ENCODE measurements at places on chromosomes 2 and 18. TPM values are rescaled to one million over a fixed set of nuclear protein-coding genes. Genes with fewer than 3 reads are reported as not detected.

GRCh38 chr2:168356477-168356835, 99.6 kb upstream of the CERS6 start:
- no peaks in the 10 kb centered on the region for H3K27me3 ChIP-seq
- H3K4me3 ChIP-seq, result no peak overlapping the region
- H3K36me3 ChIP-seq, result no peaks in the 10 kb centered on the region
- no peak for DNase-seq
- H3K4me1 ChIP-seq, result no peaks in the 10 kb centered on the region

Gene ASNSD1
- 32.0 TPM for total RNA-seq

Gene LHCGR
- not detected for total RNA-seq

- no peaks in the 10 kb centered on the region for H3K36me3 ChIP-seq
- peaks cover 56% of the 10 kb centered on the region for H3K27me3 ChIP-seq
- no peak for DNase-seq
- no peak overlapping the region for H3K4me3 ChIP-seq
Measured at GRCh38 chr2:96318723-96319122, 6.4 kb upstream of the ITPRIPL1 start.

DNA sequence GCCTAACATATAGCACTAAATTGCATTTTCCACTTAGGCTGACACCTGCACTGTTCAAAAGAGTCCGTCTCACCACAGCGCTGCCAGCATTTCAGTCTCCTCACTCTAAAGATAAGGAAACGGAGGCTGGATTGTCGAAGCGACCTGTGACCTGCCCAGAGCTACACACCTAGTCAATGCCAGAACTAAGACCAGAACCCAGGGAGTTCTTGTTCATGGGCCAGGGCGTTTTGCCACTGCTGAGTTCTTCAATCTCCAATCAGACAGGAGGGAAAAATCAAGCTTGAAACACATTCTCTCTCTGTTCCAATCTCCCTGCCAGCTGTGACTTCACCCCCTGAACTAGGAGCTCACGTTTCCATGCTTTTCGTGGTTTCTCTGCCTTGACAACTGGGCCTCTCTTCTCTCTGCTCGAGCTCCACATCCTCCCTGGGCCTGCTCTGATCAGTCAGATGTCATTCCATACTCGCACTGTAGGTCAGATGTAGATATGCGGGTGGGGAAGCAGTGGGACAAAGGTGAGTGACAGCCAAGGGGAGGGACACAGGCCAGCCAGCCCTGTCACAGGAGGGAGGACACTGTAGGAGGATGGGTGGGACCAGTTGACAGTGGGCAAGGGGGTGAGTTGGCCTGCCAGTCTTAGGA, 221.1 kb upstream of the SMAD2 start:
- no peaks in the 10 kb centered on the region for H3K36me3 ChIP-seq
- no peak overlapping the region for H3K4me3 ChIP-seq
- peak; percentile 46 for DNase-seq
- no peak overlapping the region for H3K27ac ChIP-seq
- no peaks in the 10 kb centered on the region for H3K4me1 ChIP-seq

DNA sequence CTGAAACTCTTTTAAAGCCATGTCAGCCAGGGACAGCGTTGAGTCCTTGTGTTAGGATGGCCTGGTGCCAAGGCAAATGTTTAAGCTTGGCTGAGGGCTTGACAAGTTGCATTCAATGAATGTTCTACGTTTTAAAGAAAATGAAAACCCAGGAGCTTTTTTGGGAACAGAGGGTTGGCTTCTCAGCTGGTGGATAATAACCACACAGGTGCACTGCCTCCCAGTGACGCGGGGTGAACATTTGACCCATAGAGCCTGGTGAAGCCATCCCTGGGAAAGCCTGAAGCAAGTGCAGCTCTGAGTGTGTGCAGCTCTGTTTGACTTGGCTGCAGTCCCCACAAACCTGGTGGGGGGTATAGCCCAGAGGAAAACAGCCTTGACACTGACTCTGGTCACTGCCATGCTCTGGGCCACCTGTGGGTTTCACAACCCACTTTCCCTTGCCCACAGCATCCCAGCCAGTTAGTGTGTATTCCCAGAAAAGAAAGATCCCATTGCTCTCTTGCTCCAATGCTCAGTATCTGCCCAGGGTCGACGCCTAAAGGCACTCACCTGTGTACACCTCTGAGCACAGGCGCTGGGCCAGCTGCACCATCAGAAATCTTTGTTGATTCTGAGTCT, 874.9 kb downstream of the RNF144A start:
- no peak overlapping the region for H3K27ac ChIP-seq
- no peaks in the 10 kb centered on the region for H3K36me3 ChIP-seq

Gene KCNJ3
- total RNA-seq, result 7.7 TPM

DNA sequence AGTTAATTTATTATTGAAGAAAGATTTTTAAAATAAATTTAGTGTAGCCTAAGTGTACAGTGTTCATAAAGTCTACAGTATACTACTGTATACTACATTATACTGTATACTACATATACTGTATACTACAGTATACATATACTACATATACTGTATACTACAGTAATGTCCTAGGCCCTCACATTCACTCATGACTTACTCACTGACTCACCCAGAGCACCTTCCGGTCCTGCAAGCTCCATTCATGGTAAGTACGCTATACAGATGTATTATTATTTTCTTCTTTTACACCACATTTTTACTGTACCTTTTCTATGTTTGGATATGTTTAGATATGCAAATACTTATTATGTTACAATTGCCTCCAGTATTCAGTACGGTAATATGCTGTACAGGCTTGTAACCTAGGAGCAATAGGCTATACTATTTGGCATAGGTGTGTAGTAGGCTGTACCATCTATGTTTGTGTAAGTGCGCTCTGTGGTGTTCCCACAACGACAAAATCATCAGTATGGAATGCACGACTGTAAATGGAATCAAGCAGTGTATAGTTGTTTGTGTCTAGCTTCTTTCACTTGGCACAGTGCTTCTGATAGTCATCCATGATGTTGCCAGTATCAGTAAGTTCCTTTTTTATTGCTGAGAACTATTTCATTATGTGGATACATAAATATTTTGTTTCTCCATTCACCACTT, 245.7 kb downstream of the MTX2 start:
- no peaks in the 10 kb centered on the region for H3K4me1 ChIP-seq
- H3K36me3 ChIP-seq, result no peaks in the 10 kb centered on the region
- no peak overlapping the region for H3K27ac ChIP-seq
- H3K4me3 ChIP-seq, result no peak overlapping the region

Gene GALNT5
- not detected for total RNA-seq

Gene SPHKAP
- not detected for total RNA-seq

DNA sequence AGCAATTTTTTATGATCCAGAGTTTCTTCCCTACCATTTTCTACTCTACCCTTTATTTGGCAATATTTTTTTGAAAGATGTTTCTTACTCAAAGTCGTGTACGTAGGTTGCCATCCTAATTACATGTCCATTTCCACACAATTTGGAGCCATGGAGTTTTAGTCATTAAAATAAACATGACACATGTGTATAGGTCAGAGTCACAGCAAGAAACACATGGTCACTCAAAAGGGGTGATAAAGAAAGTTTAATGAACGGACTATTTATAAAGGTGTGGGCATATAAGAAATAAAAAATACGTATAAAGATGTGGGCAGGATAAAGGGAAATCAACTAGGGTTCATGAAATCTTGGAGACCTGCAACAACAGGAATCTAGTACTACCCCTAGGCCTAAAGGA, 138.9 kb downstream of the SLC4A10 start:
- no peak overlapping the region for H3K27ac ChIP-seq
- DNase-seq, result no peak
- no peaks in the 10 kb centered on the region for H3K36me3 ChIP-seq
- H3K4me3 ChIP-seq, result no peak overlapping the region
- no peaks in the 10 kb centered on the region for H3K4me1 ChIP-seq

GRCh38 chr18:23227726-23228070, 92.4 kb downstream of the CABLES1 start:
- no peaks in the 10 kb centered on the region for H3K36me3 ChIP-seq
- H3K27me3 ChIP-seq, result no peaks in the 10 kb centered on the region
- DNase-seq, result no peak
- H3K4me1 ChIP-seq, result no peaks in the 10 kb centered on the region
- no peak overlapping the region for H3K27ac ChIP-seq
- H3K4me3 ChIP-seq, result no peak overlapping the region

Gene LRP2
- 3.3 TPM for total RNA-seq

GRCh38 chr2:127584047-127584446, 48.6 kb downstream of the MYO7B start:
- H3K27me3 ChIP-seq, result no peaks in the 10 kb centered on the region
- no peaks in the 10 kb centered on the region for H3K4me1 ChIP-seq
- no peaks in the 10 kb centered on the region for H3K36me3 ChIP-seq
- no peak overlapping the region for H3K27ac ChIP-seq
- H3K4me3 ChIP-seq, result no peak overlapping the region
- peak; percentile 28 for DNase-seq

GRCh38 chr2:200252265-200253067, 54.0 kb upstream of the SPATS2L start:
- H3K27me3 ChIP-seq, result peaks cover 52% of the 10 kb centered on the region
- H3K27ac ChIP-seq, result no peak overlapping the region
- no peaks in the 10 kb centered on the region for H3K4me1 ChIP-seq
- DNase-seq, result peak; percentile 58
- H3K4me3 ChIP-seq, result no peak overlapping the region
- H3K36me3 ChIP-seq, result no peaks in the 10 kb centered on the region

Gene LCT
- 0.11 TPM for total RNA-seq

- H3K27me3 ChIP-seq, result no peaks in the 10 kb centered on the region
- no peak overlapping the region for H3K4me3 ChIP-seq
- no peaks in the 10 kb centered on the region for H3K36me3 ChIP-seq
Measured at GRCh38 chr2:234911271-234911670, 40.5 kb upstream of the SH3BP4 start.

DNA sequence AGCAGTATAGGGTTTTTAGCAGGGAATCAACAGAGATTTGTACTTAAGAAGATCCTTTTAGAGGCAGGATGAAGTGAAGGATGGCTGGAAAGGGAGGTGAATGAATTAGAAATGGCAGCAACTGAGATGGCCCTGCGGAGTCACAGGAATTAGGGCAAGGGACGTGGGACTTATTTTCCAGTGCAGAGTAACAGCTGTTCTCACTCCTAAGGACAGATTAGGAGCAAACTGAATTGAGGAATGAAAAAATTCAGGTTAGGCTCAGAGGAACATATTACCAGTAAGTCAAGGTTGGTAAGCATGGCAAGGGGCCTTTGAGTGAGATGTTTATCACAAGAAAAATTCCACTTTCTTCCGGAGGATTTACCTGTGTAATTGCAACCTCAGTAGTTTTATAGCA, 34.4 kb downstream of the COL4A3 start:
- H3K27me3 ChIP-seq, result no peaks in the 10 kb centered on the region
- no peaks in the 10 kb centered on the region for H3K4me1 ChIP-seq
- H3K27ac ChIP-seq, result no peak overlapping the region

- H3K27me3 ChIP-seq, result no peaks in the 10 kb centered on the region
- DNase-seq, result no peak
- no peaks in the 10 kb centered on the region for H3K36me3 ChIP-seq
- peaks cover 3% of the 10 kb centered on the region for H3K4me1 ChIP-seq
- no peak overlapping the region for H3K27ac ChIP-seq
Measured at GRCh38 chr18:61308004-61308403, 25.2 kb upstream of the CDH20 start.

- peaks cover 9% of the 10 kb centered on the region for H3K4me1 ChIP-seq
- H3K27ac ChIP-seq, result no peak overlapping the region
- no peaks in the 10 kb centered on the region for H3K27me3 ChIP-seq
- DNase-seq, result no peak
- no peaks in the 10 kb centered on the region for H3K36me3 ChIP-seq
Measured at GRCh38 chr2:141929331-141930252, 201.2 kb downstream of the LRP1B start.

Gene FHOD3
- 1.5 TPM for total RNA-seq

DNA sequence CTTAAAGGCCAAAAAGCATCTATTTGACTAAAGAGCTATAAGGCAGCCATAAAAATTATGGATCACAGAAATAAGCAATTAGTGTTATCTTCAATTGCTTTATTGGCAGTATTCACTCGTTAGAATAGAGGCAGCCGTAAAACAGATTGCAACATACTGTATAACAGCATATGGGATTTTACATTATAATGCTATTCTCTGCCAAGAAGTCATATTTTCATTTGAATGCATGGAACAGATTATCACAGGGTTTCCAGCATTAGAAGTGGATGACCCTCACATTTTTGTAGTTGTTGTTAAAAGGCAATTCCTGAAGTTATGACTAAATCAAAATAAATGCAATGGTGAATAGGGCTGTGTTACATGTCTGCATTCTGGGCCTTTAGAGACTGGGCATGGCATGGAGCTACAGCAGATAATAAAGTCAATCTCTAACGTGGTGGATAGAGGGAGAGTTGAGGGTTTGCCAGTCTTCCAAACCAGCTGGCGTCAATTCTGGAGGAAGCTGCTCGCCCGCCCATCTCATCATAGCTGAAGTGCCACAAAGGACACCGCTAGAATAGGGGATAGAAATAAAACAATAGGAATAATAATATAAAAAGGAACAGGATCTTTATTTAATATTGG, 155.4 kb upstream of the VRK2 start:
- no peak overlapping the region for H3K4me3 ChIP-seq
- no peaks in the 10 kb centered on the region for H3K4me1 ChIP-seq
- H3K36me3 ChIP-seq, result no peaks in the 10 kb centered on the region
- DNase-seq, result no peak
- H3K27me3 ChIP-seq, result no peaks in the 10 kb centered on the region

- DNase-seq, result no peak
- H3K27me3 ChIP-seq, result no peaks in the 10 kb centered on the region
- H3K27ac ChIP-seq, result no peak overlapping the region
- H3K4me3 ChIP-seq, result no peak overlapping the region
Measured at GRCh38 chr2:152556506-152556905, 160.8 kb downstream of the PRPF40A start.

- peak; percentile 76 for DNase-seq
- peak overlapping the region; percentile 51 for H3K27ac ChIP-seq
- no peaks in the 10 kb centered on the region for H3K4me1 ChIP-seq
Measured at GRCh38 chr2:100291152-100291970, 30.9 kb downstream of the LONRF2 start.

DNA sequence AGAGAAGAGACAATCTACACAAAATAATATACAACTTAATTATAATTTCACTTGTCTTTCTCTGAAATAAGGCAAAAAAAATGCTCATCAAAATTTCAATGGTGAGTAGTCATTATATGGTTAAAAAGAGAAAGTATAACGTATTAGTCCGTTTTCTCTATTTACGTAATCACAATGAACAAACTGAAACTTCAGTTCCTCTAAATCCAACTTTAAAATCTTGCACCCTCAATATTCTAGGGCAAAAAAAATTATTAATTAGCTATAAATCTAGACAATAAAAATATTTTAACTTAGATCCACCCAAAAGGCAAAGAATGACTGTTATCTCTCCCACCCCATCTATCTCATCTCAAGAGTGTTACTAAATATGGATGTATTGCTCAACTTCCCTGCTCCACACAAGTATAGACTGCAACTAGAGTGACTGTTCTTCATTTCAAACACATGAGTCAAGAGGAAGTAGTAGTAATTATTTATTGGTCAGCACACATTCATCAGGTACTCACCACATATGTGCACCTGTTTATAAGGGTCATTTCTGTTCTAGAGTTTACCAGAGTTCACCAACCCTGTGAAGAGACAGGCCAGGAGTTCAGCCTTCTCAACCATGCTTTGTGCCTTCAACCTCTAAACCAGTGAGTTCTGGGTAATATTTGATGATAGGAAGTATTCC, 36.4 kb downstream of the STK39 start:
- H3K4me1 ChIP-seq, result no peaks in the 10 kb centered on the region
- no peak overlapping the region for H3K27ac ChIP-seq
- no peaks in the 10 kb centered on the region for H3K27me3 ChIP-seq
- no peak for DNase-seq

- H3K4me3 ChIP-seq, result no peak overlapping the region
- H3K36me3 ChIP-seq, result no peaks in the 10 kb centered on the region
- H3K27me3 ChIP-seq, result no peaks in the 10 kb centered on the region
- peaks cover 5% of the 10 kb centered on the region for H3K4me1 ChIP-seq
- no peak for DNase-seq
- H3K27ac ChIP-seq, result no peak overlapping the region
Measured at GRCh38 chr2:204665207-204665606, 119.9 kb downstream of the PARD3B start.
